ENCODE measurements at places on chromosomes 6 and 20.
A peak's percentile ranks its signal among the peaks of the same experiment; 100 is the strongest.

GRCh38 chr6:11621119-11621518, 83.6 kb downstream of the TMEM170B start:
- DNase-seq, result no peak

DNA sequence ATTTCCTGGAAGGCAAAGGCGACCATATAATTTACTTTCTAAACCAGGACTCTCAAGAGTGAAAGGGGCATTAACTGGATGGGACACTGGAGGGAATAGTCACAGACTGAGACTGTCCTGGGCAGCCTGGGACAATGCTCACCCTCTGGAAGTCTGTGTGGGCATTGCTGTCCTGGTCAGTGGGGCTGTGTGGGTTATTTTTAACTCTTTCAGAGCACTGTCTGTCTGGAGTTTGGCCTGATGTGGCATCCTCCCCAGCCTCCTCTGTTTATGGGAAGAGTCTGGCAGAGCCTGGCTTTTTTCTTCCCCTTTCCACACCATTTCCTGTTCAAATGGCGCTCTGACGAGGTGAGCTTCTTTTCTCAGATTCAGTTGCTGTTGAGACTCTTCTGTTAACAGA, 11.7 kb downstream of the DAAM2 start:
- DNase-seq, result no peak

GRCh38 chr6:130377915-130378314, 12.1 kb downstream of the TMEM200A start:
- no peak for DNase-seq

- peak; percentile 7 for DNase-seq
These were observed 37.4 kb upstream of the RIPPLY2 start for GRCh38 chr6:83815631-83816272.

DNA sequence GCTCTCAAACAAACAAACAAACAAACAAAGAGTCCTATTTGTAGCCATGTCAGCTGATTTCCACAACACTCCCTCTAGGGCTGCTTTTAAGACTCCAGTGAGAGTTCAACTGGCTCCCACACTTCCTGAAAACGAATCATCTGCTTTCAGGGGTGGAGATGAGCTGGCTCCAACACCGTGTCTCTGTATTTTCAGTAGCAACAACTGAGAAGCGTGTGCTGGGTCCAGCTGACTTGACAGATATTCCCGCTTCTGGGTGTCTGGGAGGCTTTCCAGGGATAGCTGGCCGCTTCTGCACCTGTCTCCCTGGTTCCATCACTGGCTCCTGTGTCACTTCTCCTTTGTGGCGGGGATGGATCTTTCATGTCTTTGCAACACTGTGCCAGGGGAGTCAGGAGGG, 272.5 kb upstream of the SOX4 start:
- DNase-seq, result no peak

DNA sequence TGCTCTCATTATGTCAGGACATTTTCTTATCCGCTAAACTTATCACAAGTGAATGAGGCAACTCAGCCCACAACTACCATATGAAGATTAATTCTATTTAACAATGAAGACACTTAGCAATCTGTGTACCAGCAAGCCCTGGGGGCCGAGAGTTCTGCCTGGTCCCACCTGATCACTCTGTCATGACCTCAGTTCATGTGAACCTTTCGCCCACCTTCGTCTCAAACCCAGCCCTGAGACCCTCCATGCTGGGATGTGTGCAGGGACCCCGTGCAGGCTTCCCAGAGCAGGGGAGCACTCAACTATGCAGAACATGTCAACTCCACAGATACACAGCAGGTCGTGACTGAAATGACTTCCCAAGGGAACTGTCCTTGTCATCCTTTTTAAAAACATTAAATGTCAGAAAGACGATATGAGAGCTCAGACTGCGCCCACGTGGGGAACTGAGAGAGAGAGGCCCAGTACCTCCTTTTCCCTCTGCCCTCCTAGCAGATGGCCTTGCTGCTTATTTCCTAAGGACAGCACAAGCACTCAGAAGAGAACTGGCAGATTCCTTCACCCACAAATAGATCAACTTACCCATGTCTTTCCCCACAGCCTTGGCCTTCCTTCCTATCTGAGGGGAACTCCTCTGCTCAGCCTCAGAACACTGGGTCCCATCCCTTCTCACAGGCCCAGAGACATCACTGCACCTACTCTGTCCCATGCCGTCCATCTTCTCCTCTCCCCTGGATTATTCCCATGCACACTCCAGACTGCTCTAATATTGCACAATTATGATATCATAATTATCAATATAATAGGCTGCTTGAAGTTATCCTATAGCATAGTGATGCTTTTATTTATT, 11.5 kb downstream of the ABHD12 start:
- DNase-seq, result no peak

DNA sequence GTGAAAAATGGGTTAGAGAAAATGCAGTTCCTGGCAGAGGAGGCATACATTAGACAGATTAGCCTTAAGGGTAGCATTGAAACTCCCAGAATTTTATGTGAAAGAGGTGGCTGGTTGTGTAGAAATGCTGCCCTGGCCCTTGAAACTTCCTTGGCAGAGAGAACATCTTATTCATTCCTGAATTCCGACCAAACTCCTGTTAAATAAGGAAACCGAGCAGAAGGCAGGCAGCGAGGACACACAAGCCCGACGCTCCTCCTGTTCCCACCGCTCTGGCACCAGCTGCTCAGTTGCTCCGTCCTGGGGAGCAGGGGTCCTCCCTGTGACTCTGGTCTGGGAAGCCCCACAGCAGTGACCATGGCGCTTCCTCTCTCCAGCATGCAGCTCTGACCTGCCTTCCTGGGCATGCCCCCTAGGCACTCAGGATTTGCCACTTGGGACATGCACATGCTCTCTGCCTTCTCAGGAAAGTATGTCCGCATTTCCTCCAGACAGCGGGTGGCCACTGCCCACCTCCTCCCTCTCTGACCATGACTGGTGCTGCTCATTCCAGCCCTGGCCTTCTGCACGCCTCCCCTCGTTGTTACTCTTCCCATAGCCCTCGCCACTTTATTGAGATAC, 35.2 kb upstream of the CLDN20 start:
- DNase-seq, result peak; percentile 26

DNA sequence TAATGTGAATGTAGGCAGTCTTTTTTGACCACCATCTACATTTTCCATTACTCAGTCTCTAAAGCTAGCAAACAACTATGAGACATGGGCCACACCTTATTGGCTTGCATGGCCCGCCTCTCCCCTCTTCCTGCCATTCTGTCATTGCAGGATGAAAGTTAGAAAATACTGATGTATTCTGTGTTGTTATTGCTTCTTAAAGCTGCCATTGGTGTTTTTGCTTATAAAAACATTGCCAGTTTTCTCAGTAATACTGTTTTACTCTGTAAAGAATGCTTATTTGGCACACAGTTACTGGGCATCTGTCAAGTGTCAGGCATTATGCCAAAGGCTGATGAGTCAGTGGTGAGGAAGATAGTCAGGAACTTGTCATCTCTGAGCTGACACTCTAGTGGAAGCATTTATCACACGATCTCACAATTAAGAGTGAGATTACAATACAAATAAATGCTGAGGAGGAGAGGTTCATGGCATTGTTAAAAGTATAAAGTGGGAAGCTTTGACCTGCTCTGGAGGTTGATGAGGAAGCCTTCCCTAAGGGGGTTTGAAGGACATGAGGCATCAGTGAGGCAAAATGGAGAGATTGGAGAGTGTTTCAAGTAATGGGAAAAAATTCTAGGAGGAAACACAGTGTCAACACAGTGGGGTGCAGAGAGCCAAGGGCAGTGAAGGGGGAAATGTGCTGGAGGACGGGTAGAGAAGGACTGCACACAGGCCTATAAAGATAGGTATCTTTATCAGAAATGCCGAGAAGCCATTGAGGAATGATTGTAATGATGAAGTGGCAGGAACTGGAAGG, 14.7 kb downstream of the KLHL32 start:
- DNase-seq, result peak; percentile 76

DNA sequence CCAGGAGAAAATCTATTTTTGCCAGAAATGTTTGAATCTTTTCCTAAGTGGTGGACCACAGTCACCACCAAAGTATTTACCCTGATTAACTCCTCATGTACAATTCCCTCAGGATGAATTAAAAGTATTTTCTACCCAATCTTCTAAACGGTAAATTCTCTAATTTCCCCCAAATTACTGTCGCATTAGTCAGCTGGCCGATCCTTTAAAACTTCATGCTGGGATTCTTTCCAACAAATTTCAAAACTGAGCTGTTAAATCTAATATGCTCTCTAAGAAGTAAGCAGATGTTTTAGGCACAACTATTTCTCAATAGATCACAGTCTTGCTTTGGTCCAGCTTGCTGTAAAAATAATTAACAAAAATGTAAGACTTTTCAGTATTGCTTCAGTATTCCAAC, 447.2 kb downstream of the FRK start:
- peak; percentile 95 for DNase-seq

GRCh38 chr6:112485827-112486212, 138.7 kb downstream of the RFPL4B start:
- DNase-seq, result no peak

GRCh38 chr6:41049521-41049920, 3.5 kb upstream of the APOBEC2 start:
- DNase-seq, result peak; percentile 71
